ENCODE measurements at places on chromosomes 4 and X. TPM values are rescaled to one million over a fixed set of nuclear protein-coding genes. Genes with fewer than 3 reads are reported as not detected.

The PABPC1L2A gene
- 0.73 TPM for total RNA-seq

The RPL10 gene
- 2,739 TPM for total RNA-seq

The UCP1 gene
- total RNA-seq, result 0.29 TPM

The HNRNPH2 gene
- total RNA-seq, result 66.7 TPM

The SRPX gene
- 10.4 TPM for total RNA-seq

The AMBN gene
- total RNA-seq, result not detected

The PAGE2 gene
- total RNA-seq, result not detected

The USP26 gene
- not detected for total RNA-seq

The RBM46 gene
- total RNA-seq, result 0.54 TPM

The SOWAHD gene
- total RNA-seq, result 1.7 TPM

The NAP1L3 gene
- total RNA-seq, result 58.8 TPM

The DACH2 gene
- 1.8 TPM for total RNA-seq

The AGA gene
- total RNA-seq, result 8.1 TPM

The XG gene
- total RNA-seq, result 0.78 TPM

The TEX11 gene
- 0.61 TPM for total RNA-seq

The GC gene
- 0.34 TPM for total RNA-seq

The RP2 gene
- total RNA-seq, result 6.1 TPM

The NPY2R gene
- 0.41 TPM for total RNA-seq

The GK2 gene
- total RNA-seq, result not detected

The FHIP1A gene
- total RNA-seq, result 76.3 TPM

DNA sequence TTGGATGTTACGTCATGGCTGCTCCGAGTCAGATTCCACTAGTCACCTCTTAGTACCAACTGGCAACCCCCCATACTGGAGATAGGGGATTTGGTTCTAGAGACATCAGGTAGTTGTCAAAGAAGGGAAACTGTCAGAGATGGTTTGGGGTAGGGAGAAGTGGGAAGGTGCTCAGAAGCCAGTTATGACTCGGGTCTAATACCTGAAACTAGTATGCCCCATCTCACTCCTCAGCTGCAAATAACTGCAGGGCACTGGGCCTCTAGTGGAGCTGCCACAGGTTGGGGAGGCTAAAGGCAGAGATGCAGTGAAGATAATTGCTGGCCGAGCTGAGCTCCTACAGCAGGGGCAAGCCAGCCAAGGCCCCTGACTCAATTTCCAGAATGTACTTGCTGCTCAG, 30.0 kb downstream of the OTUD6A start:
- no peak for DNase-seq

DNA sequence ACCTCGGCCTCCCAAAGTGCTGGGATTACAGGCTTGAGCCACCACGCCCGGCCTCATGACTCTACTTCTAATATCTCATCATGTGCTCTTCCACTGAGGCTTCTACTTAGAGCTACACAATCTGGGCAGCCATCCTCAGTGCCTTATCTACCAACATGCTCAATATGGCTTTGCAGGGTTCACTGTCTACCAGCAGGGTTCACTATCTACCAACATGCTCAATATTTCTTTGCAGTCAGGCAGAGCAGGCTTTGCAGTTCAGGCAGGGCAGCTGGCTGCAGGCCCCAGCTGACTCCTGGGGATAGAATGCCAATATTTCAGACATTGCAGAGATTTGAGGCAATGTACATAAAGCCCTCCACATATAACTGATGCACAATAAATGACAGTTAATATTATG, 47.5 kb downstream of the PKD2 start:
- DNase-seq, result no peak

DNA sequence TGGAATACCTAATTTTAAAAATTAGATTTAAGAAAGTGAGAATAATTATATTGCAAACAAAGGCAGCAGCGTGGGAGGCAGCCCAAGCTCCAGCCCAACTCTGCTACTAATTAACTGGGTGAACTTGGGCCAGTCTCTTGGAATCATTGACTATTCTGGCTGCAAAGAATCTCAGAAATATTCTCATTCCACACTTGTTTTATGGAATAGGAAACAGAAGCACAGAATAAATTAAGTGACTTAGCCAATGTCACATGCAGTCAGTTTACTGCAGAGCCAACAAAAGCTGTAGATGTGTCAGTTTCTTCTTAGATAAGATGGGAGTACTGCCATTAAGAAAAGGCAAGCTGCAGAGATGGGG, 132.6 kb upstream of the FAM9B start:
- no peak for DNase-seq

GRCh38 chr4:102321260-102321995, 23.9 kb downstream of the SLC39A8 start:
- no peak for DNase-seq

DNA sequence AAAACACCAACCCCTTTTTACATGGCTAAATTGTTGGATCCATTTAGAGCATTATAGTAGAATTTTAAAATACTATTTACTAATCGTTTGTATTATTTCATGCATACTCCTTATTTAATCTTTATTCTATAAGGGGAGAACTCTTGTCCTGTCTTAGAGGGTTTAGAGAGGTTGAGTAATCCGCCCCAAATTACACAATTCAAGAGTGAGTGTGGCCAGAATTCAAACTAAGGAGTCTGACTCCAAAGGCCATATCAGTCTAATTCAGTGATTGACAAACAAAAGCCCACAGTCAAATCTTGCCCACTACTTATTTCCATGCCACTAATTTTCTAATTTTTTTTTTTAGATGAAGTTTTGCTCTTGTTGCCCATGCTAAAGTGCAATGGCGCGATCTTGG, 33.7 kb upstream of the NEIL3 start:
- DNase-seq, result no peak

GRCh38 chr4:152528060-152528459, 7.8 kb downstream of the FBXW7 start:
- no peak for DNase-seq

- no peak for DNase-seq
These were observed 17.6 kb downstream of the GAK start for GRCh38 chr4:914531-914930.

- no peak for DNase-seq
These were observed 91.4 kb downstream of the ARSJ start for GRCh38 chr4:113888006-113888405.

DNA sequence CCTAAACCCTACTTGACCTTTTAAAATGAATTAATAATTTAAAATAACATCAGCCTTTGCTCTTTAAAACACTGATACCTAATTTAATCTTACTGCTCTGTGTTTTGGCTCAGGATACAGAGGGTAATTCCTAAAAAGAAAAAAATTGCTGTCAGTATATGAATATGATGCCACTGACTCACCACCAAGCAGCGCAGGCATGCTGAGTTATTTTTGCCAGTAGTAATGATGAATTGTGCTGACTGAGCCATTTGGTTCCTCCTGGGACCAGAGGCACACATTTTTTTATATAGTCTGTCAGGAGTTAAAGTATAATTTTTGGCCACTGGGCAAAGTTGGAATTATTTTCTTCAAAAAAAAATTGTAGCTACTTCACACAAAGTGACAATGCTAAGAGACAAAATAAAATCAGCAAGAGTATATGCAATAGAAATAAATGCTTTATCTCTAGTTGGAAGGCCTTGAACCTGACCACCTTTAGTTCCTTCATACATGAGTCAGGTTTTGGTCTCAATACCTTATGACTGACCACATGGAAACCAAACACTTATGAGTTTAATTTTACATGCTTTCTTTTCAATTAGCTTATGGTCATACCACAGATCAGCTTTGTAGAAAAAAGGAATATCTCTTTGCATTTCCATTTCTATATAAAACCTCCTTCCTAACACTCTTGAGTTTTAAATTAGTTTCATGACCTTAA, 115.1 kb downstream of the PPP3CA start:
- no peak for DNase-seq

DNA sequence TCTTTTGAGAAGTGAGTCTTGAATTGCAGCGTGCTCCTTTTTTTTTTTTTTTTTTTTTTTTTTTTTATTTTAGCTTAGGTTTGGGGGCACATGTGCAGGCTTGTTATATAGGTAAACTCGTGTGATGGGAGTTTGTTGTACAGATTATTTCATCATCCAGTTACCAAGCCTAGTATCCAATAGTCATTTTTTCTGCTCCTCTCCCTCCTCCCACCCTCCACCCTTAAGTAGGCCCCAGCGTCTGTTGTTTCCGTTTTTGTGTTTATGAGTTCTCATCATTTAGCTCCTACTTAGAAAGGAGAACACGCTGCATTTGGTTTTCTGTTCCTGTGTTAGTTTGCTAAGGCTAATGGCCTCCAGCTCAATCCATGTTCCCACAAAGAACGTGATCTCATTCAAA, 81.3 kb upstream of the TSPAN5 start:
- no peak for DNase-seq

GRCh38 chr4:47484168-47484567, 907 bp upstream of the ATP10D start:
- DNase-seq, result no peak

DNA sequence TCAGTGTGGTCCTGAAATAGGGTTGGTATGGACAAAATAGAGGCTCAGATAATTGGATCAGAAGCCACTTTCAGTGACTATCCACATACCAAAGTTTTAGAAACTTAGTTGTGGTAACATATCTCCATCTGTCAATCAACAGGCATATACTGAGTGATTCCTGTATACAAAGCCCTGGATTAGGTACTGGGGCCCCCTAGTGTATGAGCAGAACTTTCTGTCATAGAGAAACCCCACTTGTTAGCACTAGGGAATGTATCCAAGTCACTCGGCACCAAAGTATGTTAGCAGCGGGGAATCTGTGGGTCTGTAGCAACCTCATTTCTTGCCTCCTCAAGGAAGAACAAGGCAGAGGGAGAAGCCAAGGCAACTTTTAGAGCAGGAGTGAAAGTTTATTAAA, 50.7 kb downstream of the MAP7D3 start:
- DNase-seq, result no peak

DNA sequence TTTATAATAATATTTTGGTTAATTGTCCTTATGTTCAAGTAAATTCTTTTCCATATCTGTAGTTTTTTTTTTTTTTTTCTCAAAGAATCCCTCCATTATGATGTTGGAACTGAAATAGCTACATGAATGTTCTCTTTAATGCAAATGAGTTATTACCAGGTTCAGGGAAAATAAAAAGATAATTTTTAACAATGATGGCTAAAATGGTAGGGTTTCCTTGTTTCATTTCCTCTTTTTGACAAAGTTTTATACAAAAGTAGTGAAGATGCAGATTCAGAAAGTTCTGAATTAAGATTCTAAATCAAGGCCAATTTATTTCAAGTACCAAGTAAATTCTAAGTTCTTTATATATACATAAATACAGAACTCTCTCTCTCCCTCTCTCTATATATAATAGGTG, 779.0 kb upstream of the INTU start:
- DNase-seq, result no peak

- DNase-seq, result no peak
These were observed 46.7 kb downstream of the REELD1 start for GRCh38 chr4:146261041-146261440.

DNA sequence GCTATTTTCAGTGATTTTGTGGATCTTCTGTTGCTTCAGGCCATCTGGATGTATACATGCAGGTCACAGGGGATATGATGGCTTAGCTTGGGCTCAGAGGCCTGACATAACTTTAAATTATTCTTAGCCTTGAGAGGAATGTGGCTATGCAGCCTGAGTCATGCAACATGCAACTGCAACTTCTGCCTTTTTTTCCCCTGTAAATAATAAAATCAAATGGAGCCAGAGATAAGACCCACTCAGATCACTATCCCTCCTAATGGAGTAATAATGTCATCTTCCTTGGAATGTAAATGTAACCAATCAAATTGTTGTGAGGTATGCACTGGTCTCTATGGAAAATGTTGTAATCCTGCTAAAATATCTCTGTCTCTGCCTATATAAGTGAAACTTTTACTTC, 54.9 kb downstream of the MAGEB17 start:
- no peak for DNase-seq

DNA sequence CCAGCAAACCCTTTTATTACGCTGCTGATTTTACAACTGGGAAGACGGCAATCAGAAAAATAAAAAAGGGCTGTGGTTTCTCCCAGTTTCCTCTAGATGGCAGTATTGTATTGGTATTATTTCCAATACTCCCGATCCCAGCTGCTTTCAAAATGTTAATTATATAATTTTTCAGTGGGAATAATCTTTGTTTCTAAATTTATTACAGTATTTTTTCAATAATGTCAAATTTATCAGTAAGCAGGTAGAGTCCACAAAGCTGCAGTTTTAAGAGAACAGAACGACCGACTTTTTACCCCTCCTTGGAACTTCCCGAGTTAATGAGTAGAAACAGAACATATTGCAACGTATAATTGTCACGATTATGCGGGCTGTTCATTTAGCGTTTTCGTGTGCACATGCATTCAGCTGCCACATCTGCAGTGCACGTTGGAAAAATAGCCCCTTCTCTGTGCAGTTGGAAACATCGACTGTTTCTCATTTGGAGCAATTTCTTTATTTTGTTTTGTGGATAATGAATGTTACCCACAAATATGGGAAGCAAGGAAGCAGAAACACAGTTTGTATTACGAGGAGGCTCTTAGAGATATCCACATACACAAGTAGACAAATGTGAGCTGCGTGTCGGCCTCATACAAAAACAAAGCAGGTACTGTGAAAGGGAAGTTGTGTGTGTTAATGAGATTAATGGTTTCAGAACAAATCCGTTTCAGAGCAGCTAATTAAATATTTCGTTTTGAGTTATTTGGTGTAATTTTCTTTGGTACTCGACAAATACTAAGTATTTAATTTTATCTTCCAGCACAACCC, 188.0 kb downstream of the STIM2 start:
- no peak for DNase-seq

GRCh38 chrX:110097920-110098319, 95.0 kb downstream of the TMEM164 start:
- DNase-seq, result no peak

GRCh38 chr4:72553540-72554337, 15.3 kb downstream of the ADAMTS3 start:
- DNase-seq, result no peak

GRCh38 chr4:26503427-26503826, 13.1 kb upstream of the CCKAR start:
- DNase-seq, result no peak

GRCh38 chrX:123399709-123400108, 215.6 kb downstream of the GRIA3 start:
- no peak for DNase-seq

- DNase-seq, result no peak
These were observed 28.9 kb downstream of the TENM3 start for GRCh38 chr4:182272151-182272550.

GRCh38 chr4:153784166-153784699, 4.7 kb downstream of the SFRP2 start:
- no peak for DNase-seq

- DNase-seq, result no peak
These were observed 209.5 kb downstream of the IL15 start for GRCh38 chr4:141845901-141846300.

Measured in H1 (cell line).